Lung (tissue), 17 donors: ENCODE measurements at places on chromosomes 1 and 21. TPM values are rescaled to one million over a fixed set of nuclear protein-coding genes. Genes with fewer than 3 reads are reported as not detected.

The CD5L gene
- total RNA-seq, result 6.1 TPM

- no peak for DNase-seq
- H3K4me3 ChIP-seq, result no peak overlapping the region
- no peaks in the 10 kb centered on the region for H3K36me3 ChIP-seq
- no peaks in the 10 kb centered on the region for H3K4me1 ChIP-seq
- no peak overlapping the region for H3K27ac ChIP-seq
- H3K27me3 ChIP-seq, result no peaks in the 10 kb centered on the region
Observed at GRCh38 chr1:229266274-229266673, 4.6 kb upstream of the RAB4A start.

DNA sequence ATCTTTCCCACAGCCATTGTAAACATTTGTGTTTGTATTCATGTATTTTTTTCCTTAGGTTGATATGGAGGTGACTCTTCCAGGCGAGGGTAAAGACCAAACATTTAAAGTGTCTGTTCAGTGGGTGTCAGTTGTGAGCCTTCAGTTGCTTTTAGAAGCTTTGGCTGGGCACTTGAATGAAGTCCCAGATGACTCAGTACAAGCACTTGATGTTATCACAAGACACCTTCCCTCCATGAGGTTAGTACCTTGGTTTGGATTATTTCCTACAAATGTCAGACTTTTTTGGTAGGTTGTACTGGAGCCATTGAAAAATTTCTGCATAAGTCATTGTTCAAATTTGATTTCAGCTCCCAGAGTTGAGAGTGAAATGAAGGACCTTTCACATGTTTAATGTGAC, 17.4 kb downstream of the AGO4 start:
- H3K27ac ChIP-seq, result no peak overlapping the region
- H3K4me1 ChIP-seq, result no peaks in the 10 kb centered on the region
- no peaks in the 10 kb centered on the region for H3K27me3 ChIP-seq
- DNase-seq, result no peak
- H3K36me3 ChIP-seq, result peaks cover 22% of the 10 kb centered on the region
- H3K4me3 ChIP-seq, result no peak overlapping the region

The CA6 gene
- not detected for total RNA-seq

The CFHR4 gene
- total RNA-seq, result not detected

DNA sequence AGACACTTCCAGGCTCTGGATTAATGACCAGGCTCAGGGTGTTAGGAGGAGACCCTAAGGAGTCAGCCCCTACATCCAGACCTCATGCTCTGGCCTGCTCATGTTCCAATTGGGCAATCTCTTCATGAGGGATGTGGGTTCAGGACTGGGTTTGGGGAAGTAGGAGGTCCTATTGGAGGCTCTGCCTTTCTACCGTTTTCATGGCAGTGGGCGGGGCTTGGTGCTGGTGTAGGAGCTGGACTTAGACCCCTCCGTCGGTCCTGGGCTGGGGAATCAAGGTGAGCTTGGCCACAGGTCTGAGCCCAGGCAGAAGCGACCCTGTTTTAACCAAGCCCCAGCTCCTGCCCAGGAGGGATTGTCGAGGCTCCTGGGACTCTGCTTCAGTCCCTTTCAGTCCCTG, 123.4 kb downstream of the PRDM16 start:
- H3K27ac ChIP-seq, result no peak overlapping the region
- no peak overlapping the region for H3K4me3 ChIP-seq
- DNase-seq, result no peak
- peaks cover 10% of the 10 kb centered on the region for H3K4me1 ChIP-seq
- H3K36me3 ChIP-seq, result no peaks in the 10 kb centered on the region
- no peaks in the 10 kb centered on the region for H3K27me3 ChIP-seq

DNA sequence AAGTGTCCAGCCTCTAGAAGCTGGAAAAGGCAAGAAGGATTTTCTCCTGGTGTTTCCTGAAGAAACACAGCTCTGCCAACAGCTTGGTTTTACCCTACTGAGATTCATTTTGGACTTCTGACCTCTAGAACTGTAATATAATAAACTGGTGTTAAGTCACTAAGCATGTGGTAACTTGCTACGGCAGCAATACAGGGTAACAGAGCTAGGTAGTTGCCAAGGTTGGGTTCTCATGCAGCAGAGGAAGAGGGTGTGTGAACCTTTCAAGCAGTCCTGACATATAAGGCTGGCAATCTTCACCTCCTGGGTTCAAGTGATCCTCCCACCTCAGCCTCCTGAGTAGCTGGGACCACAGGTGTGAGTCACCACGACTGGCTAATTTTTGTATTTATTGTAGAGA, 36.0 kb downstream of the GNG4 start:
- no peaks in the 10 kb centered on the region for H3K4me1 ChIP-seq
- DNase-seq, result no peak
- no peak overlapping the region for H3K4me3 ChIP-seq
- H3K27ac ChIP-seq, result no peak overlapping the region
- no peaks in the 10 kb centered on the region for H3K27me3 ChIP-seq

The DUSP10 gene
- 12.0 TPM for total RNA-seq

The KCNE2 gene
- total RNA-seq, result not detected

The SEC22B gene
- 50.8 TPM for total RNA-seq

GRCh38 chr1:10771789-10772188, 24.7 kb downstream of the CASZ1 start:
- DNase-seq, result no peak
- no peaks in the 10 kb centered on the region for H3K36me3 ChIP-seq
- H3K4me1 ChIP-seq, result no peaks in the 10 kb centered on the region
- no peaks in the 10 kb centered on the region for H3K27me3 ChIP-seq
- no peak overlapping the region for H3K27ac ChIP-seq

DNA sequence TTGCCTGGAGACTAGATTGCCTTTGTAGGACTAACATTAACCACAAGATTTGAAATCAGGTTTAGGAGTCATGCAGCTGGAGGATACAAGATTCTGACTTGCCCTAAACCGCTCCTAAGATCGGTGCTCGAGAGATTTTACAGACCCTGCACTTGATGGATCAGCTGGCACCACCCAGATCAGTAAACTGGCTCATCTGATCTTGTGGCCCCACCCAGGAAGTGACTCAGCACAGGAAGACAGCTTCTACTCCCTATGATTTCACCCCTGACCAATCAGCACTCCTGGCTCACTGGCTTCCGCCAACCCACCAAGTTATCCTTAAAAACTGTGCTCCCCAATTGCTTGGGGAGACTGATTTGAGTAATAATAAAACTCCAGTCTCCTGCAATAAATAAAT, 876 bp upstream of the CATSPERE start:
- H3K4me3 ChIP-seq, result no peak overlapping the region
- no peak overlapping the region for H3K27ac ChIP-seq
- H3K4me1 ChIP-seq, result no peaks in the 10 kb centered on the region
- H3K27me3 ChIP-seq, result no peaks in the 10 kb centered on the region

The RUNX3 gene
- total RNA-seq, result 9.0 TPM

The DIO1 gene
- 1.1 TPM for total RNA-seq

DNA sequence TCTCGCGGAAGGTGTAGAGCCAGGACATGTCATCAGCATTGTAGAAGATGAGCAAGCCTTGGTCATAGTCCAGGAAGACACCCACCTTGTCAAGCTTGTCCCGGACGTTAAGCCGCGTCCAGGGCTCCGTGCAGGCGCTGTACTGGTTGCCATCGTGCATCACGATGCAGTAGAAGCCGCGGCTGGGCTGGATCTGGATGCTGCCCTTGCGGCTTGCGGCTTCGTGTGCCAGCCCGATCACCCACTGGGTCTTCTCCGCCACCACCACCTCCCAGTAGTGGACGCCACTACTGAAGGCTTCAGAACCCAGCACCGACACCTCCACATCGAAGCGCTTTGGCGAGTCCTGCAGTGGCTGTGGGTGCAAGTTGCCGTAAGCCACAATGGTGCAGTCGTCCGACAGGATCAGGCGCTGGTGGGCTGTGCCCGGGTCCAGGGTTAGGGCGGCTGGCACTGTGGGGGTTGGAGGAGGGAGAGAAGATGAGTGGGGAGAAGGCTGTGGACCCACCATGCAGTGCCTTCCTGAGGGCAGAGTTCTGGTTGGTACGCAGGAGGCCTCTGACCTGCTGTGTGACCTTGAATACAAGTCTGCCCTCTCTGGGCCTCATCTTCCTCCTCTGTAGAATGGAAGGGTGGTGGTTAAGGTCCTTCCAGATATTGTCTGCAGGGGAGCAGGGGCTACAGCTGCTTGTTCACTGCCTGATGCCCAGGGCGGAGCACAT, 34.4 kb downstream of the TRIM62 start:
- no peak overlapping the region for H3K27ac ChIP-seq
- peaks cover 4% of the 10 kb centered on the region for H3K36me3 ChIP-seq
- no peaks in the 10 kb centered on the region for H3K27me3 ChIP-seq

DNA sequence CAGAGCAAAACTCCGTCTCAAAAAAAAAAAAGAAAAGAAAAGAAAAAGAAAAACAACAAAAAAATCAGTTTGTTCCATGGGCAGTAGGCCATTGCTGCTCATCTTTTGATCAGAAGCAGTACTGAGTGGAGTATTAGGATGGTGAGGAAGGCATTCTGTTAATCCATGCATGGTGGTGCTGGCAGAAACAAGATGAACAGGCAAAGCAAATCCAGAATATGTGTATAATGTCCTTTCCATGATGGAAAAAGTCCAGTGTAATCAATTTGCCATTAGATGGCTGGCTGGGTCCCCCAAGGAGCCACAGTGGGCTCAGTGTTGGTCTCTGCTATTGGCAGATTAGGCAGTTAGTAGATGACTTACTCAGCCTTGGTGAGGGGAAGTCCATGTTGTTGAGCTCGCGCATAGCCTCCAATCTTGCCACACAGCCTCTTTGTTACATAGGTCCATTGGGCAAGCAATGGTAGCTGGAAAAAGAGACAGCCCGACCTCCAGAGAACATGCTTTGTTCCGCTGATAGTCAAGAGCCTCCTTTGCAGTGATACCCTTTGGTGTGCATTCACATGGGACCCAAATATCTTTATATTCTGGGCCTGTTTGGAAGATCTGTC, 23.3 kb downstream of the H3-3A start:
- H3K4me3 ChIP-seq, result no peak overlapping the region
- no peaks in the 10 kb centered on the region for H3K27me3 ChIP-seq
- no peaks in the 10 kb centered on the region for H3K36me3 ChIP-seq
- peaks cover 3% of the 10 kb centered on the region for H3K4me1 ChIP-seq
- H3K27ac ChIP-seq, result no peak overlapping the region
- no peak for DNase-seq

The PROK1 gene
- total RNA-seq, result not detected

GRCh38 chr1:205122489-205122882, 708 bp upstream of the RBBP5 start:
- no peaks in the 10 kb centered on the region for H3K27me3 ChIP-seq
- H3K36me3 ChIP-seq, result no peaks in the 10 kb centered on the region
- H3K27ac ChIP-seq, result peak overlapping the region; percentile 92
- H3K4me1 ChIP-seq, result peaks cover 23% of the 10 kb centered on the region

DNA sequence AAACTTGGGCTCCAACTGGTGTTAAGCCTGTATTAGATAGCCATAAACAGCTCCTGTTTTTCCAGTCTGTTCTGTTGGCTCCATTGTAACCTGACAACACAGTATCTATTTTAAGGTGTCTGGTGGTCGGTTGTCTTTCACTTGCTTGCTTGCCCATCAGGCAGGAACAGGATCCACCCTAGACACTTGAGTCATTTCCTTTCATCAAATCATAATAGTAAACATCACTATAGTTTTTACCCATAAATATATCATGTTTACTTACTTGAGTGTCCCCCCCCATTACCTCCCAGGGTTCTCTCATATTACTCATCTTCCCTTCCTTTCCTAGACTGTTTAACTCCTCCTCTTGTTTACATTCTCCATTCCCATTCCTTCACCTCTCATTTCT, 2.9 kb downstream of the DDI2 start:
- H3K4me1 ChIP-seq, result peaks cover 30% of the 10 kb centered on the region
- H3K27ac ChIP-seq, result no peak overlapping the region
- no peaks in the 10 kb centered on the region for H3K27me3 ChIP-seq
- peaks cover 2% of the 10 kb centered on the region for H3K36me3 ChIP-seq
- H3K4me3 ChIP-seq, result no peak overlapping the region

GRCh38 chr1:87120779-87121178, 206.3 kb downstream of the HS2ST1 start:
- no peaks in the 10 kb centered on the region for H3K27me3 ChIP-seq
- H3K4me1 ChIP-seq, result peaks cover 6% of the 10 kb centered on the region
- no peaks in the 10 kb centered on the region for H3K36me3 ChIP-seq
- H3K4me3 ChIP-seq, result no peak overlapping the region
- no peak for DNase-seq
- H3K27ac ChIP-seq, result no peak overlapping the region

DNA sequence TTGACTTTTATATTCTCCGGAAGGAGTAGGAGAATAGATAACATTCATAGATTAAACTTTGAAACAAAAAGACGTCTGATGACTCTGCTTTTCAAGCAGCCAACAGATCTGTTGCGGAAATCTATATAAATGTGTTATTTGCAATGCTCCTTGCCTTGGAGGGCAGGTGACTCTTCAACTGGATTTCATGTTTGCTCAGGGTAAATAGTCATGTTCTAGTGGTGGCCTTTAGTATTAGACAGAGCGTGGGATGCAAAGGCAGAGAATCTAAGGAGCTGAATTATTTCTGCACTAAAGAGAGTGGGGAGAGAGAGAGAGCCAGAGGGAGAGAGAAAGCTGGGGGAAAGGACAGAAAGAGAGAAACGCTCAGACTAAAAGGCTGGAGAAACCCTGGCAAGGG, 454.3 kb downstream of the AJAP1 start:
- no peak overlapping the region for H3K27ac ChIP-seq
- H3K4me1 ChIP-seq, result no peaks in the 10 kb centered on the region
- no peak overlapping the region for H3K4me3 ChIP-seq
- H3K36me3 ChIP-seq, result no peaks in the 10 kb centered on the region

DNA sequence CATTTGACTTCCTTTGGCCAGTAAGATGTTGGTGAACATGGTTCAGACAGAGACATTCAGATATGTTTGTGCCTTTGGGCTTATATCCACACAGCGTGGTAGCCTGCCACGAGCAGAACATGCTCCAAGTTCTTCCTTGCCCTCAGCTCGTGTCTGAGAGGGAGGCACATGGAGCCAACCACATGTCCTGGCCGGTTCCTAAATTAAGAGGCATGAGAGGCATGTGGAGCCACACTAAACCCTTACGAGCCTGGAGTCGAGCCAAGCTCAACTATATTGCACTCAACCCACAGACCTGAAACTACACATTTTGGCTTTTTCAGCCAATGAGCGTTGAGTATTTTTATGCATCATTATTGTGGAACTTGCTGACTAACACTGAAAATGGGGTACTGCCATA, 133.7 kb upstream of the KCNK1 start:
- DNase-seq, result no peak
- no peak overlapping the region for H3K4me3 ChIP-seq
- H3K4me1 ChIP-seq, result no peaks in the 10 kb centered on the region
- H3K27me3 ChIP-seq, result no peaks in the 10 kb centered on the region
